D341Med (cell line): ENCODE measurements at places on chromosomes 5 and 9.

DNA sequence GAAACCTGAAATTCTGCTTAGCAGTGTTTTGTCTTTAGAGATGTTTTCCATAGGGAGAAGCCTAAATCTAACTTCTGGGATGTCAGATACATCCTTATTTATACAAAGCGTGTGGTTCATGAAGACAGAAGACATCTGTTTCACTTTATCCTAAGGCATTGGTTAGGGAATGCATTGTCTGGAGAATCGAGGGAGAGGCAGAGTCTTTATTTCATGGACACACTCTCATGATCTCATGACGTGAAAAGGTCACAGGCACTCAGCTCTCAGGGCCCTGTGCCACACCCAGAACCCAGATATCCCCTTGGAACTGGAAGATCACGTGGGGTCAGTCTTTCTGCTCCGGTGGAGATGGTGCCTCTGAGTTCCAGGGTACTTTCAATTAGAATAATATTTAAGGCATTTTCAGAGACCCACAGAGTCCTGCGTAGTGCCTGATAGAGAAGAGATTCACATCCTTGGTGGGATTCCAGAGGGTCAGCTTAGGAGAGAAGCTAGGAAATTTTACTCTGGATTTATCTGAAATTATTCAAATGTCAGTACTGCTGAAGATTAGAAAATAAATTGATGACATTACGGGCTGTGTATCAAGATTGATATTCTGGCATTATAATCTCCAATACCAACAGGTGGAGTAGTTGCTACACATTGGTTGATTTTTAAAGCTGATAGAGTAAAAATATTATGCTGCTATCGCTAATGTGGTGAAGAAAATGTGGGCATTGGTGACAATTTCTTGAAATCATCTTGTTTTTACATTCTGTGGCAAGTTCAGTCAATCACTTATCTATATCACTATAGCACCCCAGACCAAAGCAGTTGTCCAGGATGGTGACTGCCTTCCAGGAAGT is 378.3 kb downstream of the MTRR start:
- no peak for DNase-seq

GRCh38 chr9:96884443-96884842 is 30.1 kb upstream of the ZNF782 start:
- DNase-seq: no peak

DNA sequence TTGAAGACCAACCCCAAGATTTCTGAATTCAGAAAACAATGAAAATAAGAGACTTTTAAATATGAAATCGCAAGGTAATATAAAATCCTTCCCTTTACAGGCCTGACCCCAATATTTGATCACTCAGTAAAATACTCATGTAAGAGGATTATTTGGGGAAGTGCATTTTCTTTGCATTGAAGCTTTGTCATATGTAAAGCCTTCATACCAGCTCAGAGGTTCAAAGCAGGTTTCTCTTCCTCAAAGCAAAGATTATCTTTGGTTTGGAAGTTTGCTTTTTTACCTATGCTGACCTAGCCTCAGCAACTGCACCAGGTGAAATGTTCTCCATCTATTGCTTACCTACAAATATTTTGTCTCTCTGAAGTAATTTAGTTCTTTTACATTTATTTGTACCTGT is 106.5 kb upstream of the PARP8 start:
- DNase-seq: no peak

DNA sequence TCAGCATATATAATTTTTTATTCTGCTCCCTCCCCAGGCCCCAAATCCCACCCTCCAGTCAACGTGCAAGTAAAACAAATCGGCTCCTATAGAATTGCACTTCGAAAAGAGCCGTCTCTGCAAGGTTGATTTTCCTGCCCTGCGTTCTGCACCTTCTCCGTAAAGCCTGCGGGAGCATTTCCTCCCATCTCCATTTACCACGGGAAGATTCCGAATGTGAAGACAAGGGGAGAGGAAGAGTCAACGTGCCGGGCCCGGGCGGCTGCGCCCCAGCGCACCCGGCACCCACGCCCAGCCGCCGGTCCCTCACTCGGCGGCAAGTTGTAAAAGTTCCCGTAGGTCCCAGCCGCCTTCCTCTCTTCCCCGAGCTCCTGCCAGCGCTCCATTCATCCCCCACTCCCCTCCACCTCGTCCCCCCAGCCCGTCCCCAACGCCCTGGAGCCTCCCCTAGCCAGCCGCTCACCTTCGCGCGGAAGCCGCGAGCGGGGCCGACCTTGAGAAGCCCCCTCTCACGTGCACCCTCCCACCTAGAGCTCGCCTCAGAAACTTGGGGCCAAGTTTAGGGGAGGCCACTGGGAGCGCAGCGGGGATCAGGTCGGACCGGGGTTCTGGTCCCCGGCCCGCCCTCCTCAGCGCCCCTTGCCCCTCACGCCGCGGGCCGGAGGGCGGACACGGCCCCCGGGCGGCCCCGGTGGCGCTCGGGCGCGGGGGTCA is 431 bp downstream of the BNC2 start:
- peak; percentile 46 for DNase-seq

GRCh38 chr5:18091758-18092157 is 457.5 kb downstream of the TAF11L14 start:
- no peak for DNase-seq

- no peak for DNase-seq
Observed at GRCh38 chr9:114272739-114273431, 50.0 kb upstream of the ORM1 start.

- peak; percentile 72 for DNase-seq
Observed at GRCh38 chr9:124535846-124536245, 28.6 kb upstream of the NR5A1 start.

DNA sequence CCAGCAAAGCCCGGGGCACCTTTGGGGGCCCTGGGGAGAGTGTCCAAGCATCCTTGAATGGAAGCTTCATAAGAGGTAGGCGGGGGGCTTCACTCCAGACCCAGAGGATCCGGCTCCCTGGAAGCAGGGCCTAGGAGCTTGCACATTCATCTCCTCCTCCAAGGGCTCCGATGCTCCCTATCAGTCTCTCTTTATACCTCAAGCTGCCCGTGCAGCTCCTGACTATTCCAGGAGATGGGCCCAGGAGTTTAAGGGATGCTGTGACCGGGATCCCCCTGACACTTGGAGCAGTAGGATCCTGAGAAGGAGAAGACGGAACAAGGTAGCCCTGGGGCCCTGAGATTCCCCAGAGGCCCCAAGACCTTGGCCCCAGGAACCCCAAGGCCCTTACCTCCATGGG is 25.9 kb downstream of the CSF1R start:
- DNase-seq: no peak

DNA sequence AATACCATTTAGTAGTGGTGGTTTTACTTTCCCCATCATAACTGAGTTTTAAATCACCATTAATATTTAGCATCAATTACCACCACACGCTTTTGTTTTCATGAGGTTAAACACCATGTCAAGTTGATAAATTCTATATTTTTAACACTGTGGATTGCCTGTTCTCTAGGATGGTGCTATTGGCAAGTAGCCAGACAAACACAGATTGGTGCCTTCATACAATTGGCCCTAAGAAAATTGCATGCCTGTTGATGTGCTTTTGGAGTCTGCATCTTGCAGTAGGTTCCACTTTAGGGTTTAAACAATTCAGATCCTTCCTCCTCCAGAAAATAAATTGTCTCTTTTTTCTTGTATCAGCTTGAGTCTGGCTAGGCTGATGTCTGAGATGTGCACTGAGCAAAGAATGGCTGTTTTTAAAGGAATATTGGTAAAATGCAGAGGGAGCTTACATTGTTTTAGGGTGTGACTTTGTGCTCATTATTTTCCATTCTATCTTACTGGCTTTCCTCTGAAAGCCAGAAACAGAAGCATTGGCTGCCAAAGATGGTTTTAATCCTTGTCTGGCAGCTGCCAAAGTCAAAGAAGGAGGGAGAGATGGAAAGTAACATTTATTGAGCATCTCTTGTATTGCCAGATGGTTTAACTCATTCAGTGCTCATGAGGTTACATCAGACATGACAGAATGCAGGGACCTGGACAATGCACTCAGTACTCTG is 19.6 kb upstream of the MAN2A1 start:
- DNase-seq: no peak

- DNase-seq: no peak
Observed at GRCh38 chr9:124390794-124391658, 24.2 kb downstream of the PSMB7 start.

- no peak for DNase-seq
Observed at GRCh38 chr5:5658226-5658625, 235.7 kb downstream of the ICE1 start.

DNA sequence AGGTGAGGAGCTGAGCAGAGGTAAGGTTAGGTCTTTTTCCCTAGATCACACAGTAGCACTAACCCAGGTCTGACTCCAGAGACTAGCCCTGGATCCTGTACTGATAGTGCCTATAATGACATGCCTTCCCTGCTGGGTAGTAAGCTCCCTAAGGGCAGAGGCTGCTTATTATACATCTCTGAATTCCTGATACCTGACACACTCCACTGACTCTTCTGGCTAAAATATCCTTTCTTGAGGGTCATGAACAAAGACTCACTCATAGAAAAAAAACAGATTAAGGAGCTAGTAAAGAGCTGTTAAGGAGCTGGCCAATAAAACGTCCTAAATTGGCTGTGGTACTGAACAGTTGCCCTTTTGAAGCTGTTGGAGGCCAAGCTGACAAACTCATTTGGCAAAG is 149.0 kb upstream of the ITGA1 start:
- DNase-seq: no peak

DNA sequence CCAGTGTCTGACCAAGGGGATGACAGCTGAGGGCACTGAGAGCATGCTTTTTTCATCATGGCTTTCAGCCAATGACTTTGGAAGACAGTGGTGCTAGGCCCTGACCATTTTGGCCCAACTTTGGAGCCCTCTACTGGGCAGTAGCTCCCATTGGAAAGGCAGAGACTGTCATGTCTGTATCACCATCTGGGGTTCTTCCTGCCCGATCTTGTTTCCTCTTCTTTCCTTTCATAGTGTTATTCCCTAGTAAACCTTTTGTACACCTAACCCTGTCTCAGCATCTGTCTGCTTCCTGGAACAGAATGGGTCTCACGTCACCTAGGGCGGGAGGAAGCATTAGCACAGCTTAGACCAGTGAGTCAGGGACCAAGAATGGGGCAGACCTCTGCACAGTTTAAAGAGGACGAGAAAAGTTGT is 97.4 kb upstream of the MAST4 start:
- no peak for DNase-seq

DNA sequence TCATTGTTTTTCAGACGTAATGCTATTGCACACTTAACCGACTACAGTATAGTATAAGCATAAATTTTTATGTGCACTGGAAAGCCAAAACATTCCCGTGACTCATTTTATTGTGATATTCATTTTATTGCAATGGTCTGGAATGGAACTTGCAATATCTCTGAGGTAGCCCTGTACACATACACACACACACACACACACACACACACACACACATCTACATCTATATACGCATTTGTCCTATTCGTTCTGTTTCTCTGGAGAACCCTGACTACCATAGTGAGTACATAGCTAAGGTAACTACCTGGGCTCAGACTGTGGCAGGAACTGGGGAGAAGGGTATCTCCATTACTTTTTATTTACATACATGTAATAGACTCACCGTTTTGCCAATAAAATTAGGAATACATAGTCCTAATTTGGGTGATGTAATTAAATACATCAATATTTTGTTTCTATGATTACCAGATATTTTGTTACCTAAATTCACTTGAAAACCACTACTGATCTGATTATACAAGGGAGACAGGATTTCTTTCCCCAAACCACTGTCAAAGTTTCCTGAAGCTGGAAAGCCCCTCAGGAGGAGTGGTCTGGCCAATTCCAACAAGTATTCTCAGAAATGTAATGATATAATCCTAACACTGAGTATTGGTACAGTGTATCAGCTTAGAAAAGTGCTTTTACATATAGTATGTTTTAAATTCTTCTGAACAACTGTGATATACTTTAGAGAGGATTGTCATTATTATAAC is 74.0 kb upstream of the PLPP1 start:
- DNase-seq: no peak

DNA sequence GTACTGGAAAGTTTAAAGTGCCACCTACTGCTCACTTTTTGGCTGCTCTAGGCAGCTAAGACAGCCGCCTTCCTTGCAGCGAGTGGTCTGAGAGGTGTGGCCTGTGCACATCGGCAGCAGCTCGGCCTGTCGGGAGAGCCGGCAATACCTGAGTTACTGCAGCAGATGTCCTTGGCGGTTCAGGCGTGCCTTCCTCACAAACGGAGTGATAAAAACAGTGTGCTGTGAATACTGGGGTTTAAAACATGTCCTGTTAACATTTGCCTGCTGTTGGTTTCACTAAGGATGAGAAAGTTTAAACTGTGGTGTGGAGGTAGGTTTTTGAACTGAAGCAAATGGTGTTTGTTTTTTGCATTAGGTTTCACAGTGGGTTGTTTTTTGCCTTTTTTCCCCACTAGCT is 12.9 kb downstream of the TRAF2 start:
- DNase-seq: no peak

GRCh38 chr9:130265431-130266235 is at the start of gene HMCN2:
Gene HMCN2, plus strand, starts transcription at chr9:130265760. Its CDS starts 119 bp downstream, at chr9:130265879.
- peak; percentile 79 for DNase-seq
